ENCODE measurements at places on chromosomes 11 and 22. TPM values are rescaled to one million over a fixed set of nuclear protein-coding genes. Genes with fewer than 3 reads are reported as not detected.

DNA sequence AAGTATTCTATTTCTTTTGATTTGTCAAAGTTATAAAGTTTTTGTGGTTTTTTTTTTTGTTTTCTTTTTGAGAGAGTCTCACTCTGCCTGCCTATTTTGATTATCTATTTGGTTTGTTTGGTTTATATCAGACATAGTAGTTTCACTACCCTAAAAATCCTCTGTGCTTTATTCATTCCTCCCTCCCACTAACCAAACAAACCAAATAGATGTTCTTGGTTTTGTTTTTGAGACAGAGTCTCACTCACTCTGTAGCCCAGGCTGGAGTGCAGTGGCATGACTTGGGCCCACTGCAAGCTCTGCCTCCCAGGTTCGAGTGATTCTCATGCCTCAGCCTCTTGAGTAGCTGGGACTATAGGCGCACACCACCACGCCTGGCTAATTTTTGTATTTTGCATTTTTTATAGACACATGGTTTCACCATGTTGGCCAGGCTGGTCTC lies 67.9 kb downstream of the ENTHD1 start:
- no peaks in the 10 kb centered on the region for H3K36me3 ChIP-seq
- no peak for DNase-seq
- no peaks in the 10 kb centered on the region for H3K27me3 ChIP-seq
- H3K4me1 ChIP-seq: no peaks in the 10 kb centered on the region
- no peak overlapping the region for H3K4me3 ChIP-seq
- H3K27ac ChIP-seq: no peak overlapping the region

DNA sequence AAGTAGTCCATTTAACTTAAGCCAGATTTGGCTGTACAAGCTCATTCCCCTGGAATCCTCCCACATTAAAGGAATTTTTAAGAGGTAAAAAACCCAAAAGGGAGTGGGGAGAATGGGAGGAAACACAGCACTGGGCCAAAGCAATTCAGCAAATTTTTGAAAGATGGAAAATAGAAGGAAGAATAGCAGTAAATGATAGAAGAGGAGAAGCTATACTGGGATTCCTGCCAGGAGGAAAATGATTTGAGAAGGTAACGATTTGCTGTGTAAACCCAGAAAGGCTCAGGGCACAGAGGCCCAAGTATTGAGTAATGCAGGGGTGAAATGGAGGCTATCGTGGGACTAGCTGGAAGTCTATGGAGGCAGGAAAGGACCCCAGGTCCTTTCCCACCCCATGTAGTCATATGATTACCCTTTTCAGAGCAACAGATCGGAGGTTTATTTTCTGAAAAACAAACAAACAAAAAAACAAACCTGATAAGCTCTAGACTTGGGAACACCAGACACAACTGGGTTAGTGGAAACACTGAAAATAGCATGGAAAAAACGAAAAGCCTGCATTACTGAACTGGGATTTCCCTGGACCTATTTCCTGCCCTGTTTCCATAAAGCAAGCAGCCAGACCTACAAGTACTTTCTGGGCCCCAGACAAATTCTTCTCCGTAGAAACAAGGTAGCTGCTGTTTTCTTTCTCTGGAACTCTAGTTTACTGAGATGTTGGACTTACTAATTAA lies 140.0 kb downstream of the SWAP70 start:
- no peak overlapping the region for H3K27ac ChIP-seq
- no peaks in the 10 kb centered on the region for H3K27me3 ChIP-seq
- no peaks in the 10 kb centered on the region for H3K36me3 ChIP-seq
- H3K4me3 ChIP-seq: no peak overlapping the region

- H3K4me3 ChIP-seq: no peak overlapping the region
- H3K4me1 ChIP-seq: no peaks in the 10 kb centered on the region
- no peak overlapping the region for H3K27ac ChIP-seq
- no peaks in the 10 kb centered on the region for H3K36me3 ChIP-seq
Observed at GRCh38 chr11:92204731-92205130, 19.9 kb upstream of the FAT3 start.

GRCh38 chr11:11572386-11572785 lies 49.4 kb downstream of the GALNT18 start:
- no peaks in the 10 kb centered on the region for H3K27me3 ChIP-seq
- H3K4me3 ChIP-seq: no peak overlapping the region
- no peak for DNase-seq
- H3K4me1 ChIP-seq: peaks cover 2% of the 10 kb centered on the region
- H3K36me3 ChIP-seq: no peaks in the 10 kb centered on the region
- H3K27ac ChIP-seq: no peak overlapping the region

DNA sequence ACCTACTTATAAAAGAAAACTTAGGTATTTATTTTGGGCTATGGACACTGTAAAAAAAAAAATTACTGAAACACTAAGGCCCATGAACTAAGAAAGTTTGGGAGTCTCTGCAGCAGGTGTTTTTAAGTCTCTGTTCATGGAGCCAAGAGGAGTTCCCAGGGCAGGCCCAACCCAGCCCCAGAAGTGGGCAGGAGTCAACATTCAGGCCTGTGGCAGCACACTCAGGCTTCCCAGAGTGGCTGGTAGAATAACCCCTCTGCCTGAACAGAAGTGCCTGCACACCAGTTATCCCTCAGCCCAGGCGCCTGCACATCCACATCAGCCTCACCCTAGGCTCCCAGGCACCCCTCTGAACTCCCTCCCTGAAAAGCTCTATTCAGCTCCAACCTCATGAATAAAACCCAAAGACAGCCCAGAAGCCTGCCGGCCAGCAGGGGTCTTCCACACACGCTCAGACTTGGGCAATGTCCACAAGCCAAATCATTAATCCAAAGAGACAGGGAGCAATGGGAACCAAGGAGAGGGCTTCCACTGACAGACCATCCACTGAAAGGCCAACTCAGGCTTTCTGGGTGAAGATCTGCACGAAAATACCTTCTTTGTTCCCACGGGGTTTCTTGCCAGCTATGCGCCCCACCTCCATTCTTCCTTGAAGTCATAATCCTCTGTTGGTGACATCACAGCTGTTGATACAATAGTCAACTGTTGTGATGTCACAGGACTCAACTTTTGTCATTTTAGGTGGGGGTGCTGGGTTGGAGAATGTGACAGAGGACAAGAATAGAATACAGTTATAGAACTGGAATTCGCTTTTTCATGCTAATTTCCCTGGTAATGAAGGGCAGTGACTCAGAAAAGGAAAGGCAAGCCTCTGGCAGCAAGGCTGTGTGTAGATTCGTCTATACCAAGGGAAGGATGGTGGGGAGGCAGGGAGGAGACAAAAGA lies 83.7 kb downstream of the RPL27A start:
- no peaks in the 10 kb centered on the region for H3K36me3 ChIP-seq
- no peak overlapping the region for H3K27ac ChIP-seq
- H3K27me3 ChIP-seq: no peaks in the 10 kb centered on the region
- no peak overlapping the region for H3K4me3 ChIP-seq

GRCh38 chr22:38171927-38172831 lies 9.5 kb downstream of the PLA2G6 start:
- no peak for DNase-seq
- H3K4me1 ChIP-seq: no peaks in the 10 kb centered on the region
- H3K27me3 ChIP-seq: no peaks in the 10 kb centered on the region

DNA sequence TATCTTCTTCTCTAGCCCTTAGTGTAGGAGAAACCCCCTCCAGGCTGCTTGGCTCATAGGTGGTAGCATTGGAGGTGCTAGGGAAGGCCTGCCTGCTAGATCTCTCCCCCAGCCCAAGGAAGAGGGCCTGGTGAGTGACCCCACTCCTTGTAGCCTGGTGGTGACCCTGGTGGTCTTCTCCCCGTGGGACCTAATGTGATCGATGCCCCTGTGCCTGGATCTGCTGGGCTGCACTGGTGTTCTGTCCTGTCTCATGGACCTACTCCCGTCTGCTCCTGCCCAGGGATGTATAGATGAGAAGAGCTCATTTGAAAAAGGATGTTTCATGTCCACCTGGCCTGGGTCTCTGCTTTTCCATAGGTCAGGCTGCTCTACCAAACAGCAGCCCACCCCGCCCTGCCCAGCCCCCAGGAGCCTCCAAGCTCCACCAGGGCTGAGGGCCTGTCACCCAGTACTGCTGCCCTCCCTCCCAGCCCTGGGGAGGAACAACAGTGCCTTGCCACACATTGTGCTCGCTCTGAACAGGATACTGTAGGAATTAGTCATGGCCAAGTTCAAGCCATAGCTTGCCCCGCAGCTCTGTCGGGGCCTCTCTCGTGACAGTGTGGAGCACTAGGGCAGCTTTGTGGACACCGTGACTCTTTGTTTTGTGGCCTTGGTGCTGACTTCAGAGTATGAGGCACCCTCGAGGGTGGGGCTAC lies 19.7 kb downstream of the SLC37A2 start:
- no peaks in the 10 kb centered on the region for H3K27me3 ChIP-seq
- no peak overlapping the region for H3K27ac ChIP-seq
- DNase-seq: no peak
- H3K36me3 ChIP-seq: no peaks in the 10 kb centered on the region
- no peak overlapping the region for H3K4me3 ChIP-seq
- no peaks in the 10 kb centered on the region for H3K4me1 ChIP-seq

DNA sequence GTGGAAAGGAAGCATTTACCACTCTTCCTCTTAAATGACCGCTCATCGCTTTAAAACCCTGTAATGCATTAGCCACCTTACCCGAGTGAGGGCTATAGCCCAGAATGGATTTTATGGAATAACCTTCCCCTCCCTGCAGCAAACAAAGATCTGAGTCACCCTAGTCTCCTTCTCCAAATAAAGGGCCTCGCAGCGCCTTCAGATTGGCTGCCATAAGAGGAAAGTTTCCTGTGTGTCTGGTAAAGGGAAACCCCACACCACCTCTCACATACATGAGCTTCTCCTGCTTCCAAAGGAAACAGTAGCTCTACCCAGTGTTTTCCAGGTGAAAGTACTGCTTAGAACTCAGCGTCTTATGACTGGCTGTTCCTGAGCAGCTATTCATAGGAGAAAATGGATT lies 47.8 kb downstream of the PPP2R1B start:
- no peak for DNase-seq
- H3K4me1 ChIP-seq: peaks cover 11% of the 10 kb centered on the region
- H3K36me3 ChIP-seq: no peaks in the 10 kb centered on the region
- H3K4me3 ChIP-seq: no peak overlapping the region
- H3K27me3 ChIP-seq: no peaks in the 10 kb centered on the region
- no peak overlapping the region for H3K27ac ChIP-seq

DNA sequence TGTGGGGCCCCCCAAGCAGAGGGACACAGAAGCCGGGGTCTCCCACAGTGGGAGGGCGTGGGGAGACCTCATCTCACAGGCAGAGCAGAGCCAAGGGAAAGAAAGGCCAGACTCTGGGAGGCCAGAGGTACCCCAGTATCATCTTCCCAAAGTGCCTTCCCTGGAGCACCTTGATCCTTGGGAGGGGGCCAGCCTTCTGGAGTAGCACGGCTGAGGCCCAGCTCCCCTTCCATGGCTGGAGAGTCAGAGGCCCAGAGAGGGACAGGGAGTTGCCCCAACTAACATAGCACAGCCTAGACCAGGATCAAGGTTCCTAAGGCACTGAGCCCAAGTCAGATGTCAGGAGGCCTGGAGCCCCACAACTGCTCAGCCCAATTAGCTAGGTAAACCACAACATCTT lies 50.6 kb downstream of the ELFN2 start:
- no peaks in the 10 kb centered on the region for H3K4me1 ChIP-seq
- DNase-seq: no peak
- no peak overlapping the region for H3K4me3 ChIP-seq
- H3K27ac ChIP-seq: no peak overlapping the region
- H3K27me3 ChIP-seq: no peaks in the 10 kb centered on the region

- H3K27me3 ChIP-seq: no peaks in the 10 kb centered on the region
- DNase-seq: no peak
- no peak overlapping the region for H3K27ac ChIP-seq
- H3K4me3 ChIP-seq: no peak overlapping the region
- H3K36me3 ChIP-seq: no peaks in the 10 kb centered on the region
- peaks cover under 1% of the 10 kb centered on the region for H3K4me1 ChIP-seq
Observed at GRCh38 chr11:46597609-46598219, 3.9 kb upstream of the AMBRA1 start.

DNA sequence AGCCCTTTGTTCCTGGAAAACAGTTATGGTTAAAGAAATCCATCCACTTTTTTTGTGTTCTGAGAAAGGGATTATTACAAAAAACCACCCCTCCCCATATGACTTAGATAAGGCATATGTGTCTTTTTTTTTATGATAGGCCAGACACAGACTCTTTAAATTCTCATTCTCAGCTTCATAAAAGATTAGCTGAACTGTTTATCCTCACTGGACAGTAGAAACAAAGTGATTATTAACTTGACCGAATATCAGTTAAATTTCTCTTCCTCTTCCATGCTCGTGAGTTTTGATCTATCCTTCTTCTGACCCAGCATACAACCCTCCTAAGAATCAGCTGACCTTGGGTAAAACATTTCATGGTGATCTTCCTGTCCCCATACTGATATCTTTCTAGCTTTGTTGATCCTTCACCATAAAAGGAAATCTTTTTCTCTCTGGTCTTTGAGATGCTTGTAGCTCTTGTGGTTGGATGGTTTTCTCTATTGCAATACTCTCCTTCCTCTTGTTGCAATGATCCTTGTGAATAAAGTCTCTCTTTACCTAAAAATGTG lies 26.2 kb downstream of the OR2AG2 start:
- H3K27ac ChIP-seq: no peak overlapping the region
- DNase-seq: no peak
- no peaks in the 10 kb centered on the region for H3K4me1 ChIP-seq

DNA sequence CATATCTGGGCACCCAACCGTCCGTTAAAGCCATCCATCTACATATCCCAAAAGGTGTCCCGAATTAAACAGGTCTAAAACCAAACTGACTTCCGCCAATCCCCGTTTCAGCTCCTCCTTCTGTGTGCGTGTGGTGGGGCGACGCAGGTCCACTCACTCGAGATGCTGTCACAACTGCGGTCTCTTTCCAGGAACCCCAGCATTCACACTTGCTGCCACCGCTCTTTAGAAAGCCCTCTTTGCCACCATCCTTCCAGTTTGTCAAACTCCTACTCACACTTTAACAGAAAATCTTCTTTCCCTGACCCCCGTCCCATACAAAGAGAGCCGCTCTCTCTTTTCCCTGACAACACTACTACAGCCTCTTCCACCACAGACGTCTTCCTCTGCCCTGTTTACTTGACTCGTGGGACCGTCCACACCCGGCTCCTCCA lies 467 bp downstream of the ESS2 start:
- no peaks in the 10 kb centered on the region for H3K36me3 ChIP-seq
- peaks cover 2% of the 10 kb centered on the region for H3K27me3 ChIP-seq
- peaks cover 2% of the 10 kb centered on the region for H3K4me1 ChIP-seq
- peak overlapping the region; percentile 69 for H3K27ac ChIP-seq
- no peak for DNase-seq
- peak overlapping the region; percentile 91 for H3K4me3 ChIP-seq

Gene SMC1B
- 0.04 TPM for polyA plus RNA-seq

Gene LAYN
- polyA plus RNA-seq: 40.6 TPM

Gene CRYBB1
- polyA plus RNA-seq: 0.80 TPM

Gene THRSP
- 1.1 TPM for polyA plus RNA-seq

Gene ZNF202
- 10.7 TPM for polyA plus RNA-seq

Gene SPON1
- 18.5 TPM for polyA plus RNA-seq

Measured in ovary (tissue), 10 donors.